Esophagus mucosa (tissue), 1 donor: ENCODE measurements at places on chromosomes 16 and 17.
A peak's percentile ranks its signal among the peaks of the same experiment; 100 is the strongest.

DNA sequence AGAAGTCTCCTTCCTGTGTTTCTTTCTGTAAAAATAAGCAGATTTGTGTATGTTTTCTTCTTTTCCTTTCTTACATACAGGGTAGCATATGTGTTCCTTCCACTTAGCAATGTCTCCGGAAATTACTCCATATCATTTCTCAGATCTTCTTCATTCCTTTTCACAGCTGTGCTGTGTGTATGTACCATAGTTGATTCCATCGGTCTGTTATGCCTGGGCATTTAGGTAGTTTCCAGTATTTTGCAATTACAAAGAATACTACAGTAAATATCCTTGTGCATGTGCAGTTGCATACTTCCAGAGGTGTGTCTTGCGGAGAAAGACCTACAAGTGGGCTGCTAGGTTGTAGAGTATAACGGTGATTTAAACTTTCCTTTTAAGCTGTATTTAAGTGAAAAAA is 69.8 kb downstream of the CLEC16A start:
- ATAC-seq: no peak

DNA sequence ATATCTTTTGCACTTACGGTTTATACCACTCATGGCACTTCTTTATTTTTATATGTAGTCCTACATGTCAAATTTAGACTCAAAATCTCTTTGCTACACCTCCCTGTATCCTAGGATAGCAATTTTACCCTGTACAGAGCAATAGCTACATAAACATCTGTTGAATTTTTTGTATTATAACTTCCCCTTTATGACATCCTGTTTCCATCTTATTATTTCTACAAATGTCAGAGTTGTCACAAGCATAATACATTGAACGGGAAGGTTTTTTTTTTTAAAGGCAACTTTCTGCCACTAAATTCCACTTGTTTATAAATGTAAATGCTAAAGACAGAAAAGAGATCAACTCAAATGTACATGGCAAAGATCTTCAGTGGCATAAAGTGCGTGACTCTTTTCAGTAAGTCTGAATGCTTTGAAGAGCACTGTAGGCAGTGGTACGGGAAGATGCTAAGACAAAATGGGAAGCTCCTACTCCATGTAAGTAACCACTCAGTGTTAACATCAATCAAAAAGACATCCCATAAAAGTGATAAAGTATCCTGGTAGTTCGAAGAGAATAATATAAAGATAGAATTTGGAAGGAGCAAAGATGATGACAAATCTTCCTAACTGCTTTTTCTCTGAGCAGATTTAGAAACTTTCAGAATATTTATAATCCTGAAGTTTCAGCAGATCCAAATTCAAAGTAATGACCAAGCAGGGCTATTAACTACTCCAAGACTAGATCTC is 26.8 kb downstream of the GNA13 start:
- no peak for ATAC-seq

GRCh38 chr17:2436316-2436905 is 35.6 kb upstream of the MNT start:
- no peak for ATAC-seq

DNA sequence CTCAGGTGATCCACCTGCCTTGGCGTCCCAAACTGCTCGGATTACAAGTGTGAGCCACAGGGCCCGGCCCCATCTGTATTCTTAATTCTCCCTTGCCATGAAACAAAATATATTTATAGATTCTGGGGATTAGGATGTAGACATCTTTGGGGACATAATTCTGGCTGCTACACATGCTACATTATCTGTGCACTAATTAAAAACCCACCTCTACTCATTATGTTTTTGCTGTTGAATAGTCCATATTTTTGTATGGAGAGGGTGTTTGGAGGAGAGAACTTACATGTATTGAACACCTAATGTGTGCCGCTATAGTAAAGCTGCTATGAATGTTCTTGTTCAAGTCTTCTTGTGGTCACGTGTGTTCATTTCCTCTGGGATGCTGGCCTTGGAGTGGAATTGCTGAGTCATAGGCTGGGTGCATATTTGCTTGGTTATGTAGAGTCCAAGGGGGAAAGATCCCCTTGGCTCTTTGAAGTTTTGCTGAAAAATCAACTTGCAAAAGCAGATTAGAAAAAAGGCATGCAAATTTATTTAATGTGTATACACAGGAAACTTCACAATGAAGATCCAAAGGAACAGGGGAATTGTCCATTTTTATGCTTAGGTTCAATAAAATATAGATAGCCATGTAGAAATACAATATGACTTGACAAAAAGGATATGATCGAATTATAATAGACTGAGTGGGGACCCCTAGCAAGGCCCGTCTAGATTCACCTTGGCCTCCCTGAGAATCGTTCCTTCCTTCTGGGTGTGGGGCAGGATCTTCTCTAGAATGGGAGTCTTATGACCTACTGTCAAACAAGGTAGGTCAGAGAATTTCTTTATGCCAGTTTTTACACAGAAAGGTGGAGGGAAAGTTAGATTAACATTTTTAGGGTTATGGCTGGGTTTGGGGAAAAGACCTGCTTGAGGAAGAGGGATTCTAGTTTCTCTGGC is 42.1 kb upstream of the GPRC5B start:
- no peak for ATAC-seq

GRCh38 chr17:38851434-38851833 is 2.1 kb downstream of the RPL23 start:
- no peak for ATAC-seq

GRCh38 chr17:56351675-56352074 is 198.4 kb downstream of the ANKFN1 start:
- no peak for ATAC-seq

DNA sequence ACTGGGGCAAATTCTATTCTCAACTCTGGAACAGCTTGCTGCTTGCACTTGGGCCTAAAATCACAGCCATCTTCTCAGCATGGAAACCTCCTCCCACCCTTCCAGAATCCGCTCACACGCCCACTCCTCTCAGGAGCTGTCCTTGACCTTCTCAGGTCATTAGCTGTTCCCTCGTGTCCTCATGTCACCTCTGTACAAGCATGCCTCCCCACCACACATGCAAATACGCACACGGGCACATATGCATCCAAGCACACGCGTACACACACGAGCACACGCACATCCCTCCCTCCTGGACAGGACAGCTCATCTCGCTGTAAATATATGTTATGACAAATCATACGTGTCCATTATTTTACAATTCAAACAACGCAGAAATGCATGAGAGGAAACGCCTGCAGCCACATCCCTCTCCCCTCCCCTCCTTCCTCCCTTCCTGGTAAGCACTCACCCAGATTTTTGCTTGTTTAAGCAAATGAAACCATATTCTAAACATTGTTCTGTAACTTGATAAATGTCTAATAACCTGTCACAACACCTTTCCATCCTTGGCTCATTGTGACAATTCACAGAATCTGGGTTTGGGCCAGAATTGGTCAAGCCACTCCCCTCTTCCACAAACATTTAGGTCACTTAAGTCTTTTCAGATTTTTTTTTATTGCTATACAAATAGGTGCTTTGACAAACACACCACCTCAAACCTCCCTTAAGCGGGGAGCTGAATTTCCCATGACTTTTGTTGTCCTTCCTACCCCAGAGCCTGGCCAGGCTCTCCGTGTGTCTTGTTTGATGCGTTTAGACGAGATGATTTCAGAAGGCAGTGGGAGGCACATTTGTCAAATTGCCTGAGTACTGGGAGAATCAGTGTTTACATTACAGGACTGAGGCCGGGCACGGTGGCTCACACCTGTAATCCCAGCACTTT is 41.7 kb downstream of the DNAH17 start:
- peak; percentile 51 for ATAC-seq

GRCh38 chr17:40524243-40524965 is 23.0 kb upstream of the TNS4 start:
- ATAC-seq: no peak

- ATAC-seq: no peak
Observed at GRCh38 chr16:13995194-13995593, 75.2 kb downstream of the ERCC4 start.

DNA sequence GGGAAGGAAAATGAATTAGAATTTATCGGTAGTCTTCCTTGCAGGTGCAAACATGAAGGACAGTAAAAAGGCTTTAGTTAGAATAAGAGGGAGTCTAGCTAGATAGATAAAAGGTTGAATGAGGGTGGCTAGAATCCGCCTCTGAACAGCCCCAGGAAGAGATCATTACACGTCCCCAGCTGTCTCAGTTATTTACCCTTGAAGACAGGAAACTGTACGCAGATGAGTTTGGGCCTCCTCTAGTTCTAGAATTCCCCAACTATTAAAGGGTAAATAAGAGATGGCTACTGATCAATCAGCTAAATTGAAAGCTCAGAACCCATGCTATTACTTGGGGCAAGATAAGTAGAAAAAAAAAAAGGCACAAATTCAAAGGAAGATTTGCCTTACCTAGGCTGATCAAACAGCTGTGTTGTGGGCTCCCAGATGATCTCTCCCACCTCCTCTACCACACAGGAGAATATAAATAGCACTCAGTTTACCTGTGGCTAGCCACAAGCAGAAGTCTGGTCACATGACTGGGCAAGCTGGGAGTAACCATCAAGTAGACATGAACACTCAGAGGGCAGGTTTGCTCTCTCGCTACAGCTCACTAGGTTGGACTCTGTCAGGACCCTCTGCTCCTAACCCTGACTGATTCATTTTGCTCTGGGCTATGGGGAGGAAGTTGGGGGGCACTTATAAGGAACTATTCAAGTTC is 17.0 kb downstream of the FAM117A start:
- ATAC-seq: peak; percentile 39

DNA sequence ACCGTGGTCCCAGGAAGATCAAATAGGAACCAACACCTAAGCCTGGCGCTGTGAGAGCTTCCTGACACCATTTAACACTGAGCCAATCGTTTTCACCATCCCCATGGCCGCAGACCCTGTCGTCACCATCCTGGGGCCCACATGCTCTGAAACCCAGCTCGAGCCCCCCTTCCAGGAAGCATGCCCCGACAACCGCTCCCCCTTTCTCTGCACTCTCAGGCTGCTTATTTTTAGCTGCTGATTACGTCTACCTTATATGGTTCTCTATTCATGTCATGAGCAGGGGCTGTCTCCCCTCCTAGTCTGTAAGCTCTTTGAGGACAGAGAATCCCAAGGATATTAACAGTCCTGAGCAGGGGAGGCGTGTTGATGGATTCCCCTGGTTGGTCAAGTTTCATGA is 10.5 kb downstream of the SRL start:
- no peak for ATAC-seq

- no peak for ATAC-seq
Observed at GRCh38 chr16:27817038-27817437, 246.5 kb downstream of the GSG1L start.

DNA sequence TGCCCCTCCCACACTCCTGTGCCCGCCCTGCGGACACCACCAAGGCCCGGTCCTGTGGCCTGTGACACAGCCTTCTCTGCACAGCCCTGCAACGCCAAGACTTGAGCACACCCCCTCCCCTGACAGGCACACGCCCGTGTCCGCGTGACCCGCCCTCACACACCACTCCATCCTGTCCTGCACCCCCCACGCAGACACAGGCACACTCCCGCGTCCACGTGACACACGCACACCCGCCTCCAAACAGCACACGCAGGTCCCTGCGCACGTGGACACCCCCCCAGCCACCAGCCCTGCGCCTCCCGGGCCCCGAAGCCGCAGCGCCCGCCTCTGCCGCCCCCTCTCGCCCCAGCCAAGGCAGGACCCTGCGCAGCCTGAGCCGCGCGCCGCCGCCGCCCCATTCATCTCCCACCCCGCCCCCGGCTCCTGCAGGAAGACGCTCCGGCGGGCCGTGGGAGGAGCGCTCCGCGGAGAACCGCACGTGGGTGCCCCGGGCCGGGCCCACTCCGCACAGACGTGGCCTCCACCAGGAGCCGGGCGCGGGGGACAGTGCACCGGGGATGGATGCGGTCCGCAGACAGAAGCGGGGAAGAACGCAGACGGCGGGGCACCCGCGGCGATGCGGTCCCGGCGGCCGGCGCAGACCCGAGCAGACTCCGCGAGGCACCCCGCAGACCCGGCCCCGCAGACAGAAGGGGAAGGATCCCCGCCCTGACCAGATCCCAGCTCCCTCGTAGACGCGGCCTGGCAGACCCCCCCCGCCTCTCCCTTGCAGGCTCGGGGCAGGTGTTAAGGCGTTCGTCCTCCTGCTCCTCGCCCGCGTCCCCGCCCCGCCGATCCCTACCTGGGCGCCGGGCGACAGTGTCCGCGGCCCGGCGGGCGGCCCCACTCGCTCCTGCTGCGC is 506 bp downstream of the CAMKK1 start:
- peak; percentile 40 for ATAC-seq

DNA sequence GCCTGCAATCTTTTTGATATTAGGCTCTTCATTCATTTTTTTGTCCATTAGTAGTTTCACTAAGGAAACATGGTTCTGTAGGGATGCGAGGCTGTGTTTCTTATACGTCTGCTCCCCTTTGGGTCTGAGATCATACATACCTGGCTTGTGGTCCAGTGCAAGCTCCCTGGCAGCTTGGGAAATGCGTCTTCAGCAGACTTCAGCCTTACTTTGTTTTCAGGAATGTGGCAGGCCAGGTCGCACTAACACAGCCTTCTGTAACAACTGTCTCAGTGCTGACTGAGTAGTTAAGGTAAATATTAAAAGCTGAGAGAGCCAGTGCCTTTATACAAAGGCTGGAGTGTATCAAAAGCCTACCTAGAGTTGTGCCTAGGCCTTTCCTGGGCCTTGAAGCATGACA is 970.5 kb upstream of the EEF2KMT start:
- ATAC-seq: no peak

GRCh38 chr17:49687878-49688491 is 10.1 kb upstream of the SPOP start:
- ATAC-seq: no peak

DNA sequence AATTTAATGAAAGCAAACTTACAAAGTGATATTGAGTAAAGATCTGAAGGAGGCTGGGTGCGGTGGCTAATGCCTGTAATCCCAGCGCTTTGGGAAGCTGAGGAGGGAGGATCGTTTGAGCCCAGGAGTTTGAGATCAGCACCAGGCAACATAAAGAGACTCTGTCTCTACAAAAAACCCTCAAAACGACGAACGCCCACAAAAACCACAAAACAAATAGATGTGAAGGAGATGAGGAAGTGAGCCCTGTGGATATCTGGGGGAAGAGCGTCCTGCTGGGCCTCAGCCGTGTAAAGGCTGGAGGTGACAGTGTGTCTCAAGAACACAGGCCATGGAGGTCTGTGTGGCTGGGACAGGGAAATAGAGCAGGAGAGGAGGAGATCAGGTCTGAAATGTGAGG is 68.8 kb downstream of the ITFG1 start:
- no peak for ATAC-seq

- peak; percentile 3 for ATAC-seq
Observed at GRCh38 chr17:18225642-18226283, 328 bp downstream of the LLGL1 start.
